Activated T-cell treated with anti-CD3 and anti-CD28 coated beads, Interleukin-2, amount 50 U/mL, for 72 hours (primary cell): ENCODE measurements at places on chromosomes 4 and X. TPM values are rescaled to one million over a fixed set of nuclear protein-coding genes. Genes with fewer than 3 reads are reported as not detected.

DNA sequence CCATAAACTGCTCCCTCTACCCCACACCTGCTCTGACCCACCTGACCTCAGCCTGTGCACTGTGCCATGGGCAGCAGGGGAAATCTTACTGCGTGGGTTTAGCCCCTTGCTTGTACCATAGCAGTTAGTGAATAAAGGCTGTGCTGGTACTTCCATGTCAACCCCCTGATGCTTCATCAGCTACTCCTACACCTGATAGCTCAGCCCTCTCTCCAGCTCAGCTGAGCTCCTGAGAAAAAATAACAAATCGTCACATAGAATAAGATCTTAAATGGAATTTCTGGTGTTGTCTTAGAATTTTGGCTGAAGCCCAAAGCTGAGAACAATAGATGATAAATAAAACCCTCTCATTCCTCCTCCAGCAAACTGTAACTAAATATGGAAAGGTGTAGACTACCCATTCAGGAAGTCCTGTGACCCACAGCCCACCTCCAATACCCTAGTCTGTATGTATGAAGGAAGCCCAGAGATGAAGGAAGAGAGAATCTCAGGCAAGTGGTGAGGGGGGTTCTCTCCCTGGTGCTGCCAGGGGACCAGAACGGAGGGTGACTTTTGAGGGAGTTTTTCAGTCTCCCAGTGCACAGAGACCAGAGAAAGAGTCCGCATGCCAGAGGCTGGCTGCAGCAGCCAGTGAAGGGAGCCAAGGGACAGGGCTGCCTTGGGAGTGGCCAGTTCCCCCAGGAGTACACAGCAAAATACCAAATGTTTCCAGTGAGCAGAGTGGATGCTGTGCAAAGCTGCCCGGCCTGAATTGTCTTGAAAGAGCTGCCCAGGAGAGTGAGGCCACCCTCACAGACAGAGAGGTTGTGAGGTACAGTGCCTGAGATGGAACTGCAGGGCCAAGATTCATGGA is 227.3 kb downstream of the QDPR start:
- DNase-seq = no peak

DNA sequence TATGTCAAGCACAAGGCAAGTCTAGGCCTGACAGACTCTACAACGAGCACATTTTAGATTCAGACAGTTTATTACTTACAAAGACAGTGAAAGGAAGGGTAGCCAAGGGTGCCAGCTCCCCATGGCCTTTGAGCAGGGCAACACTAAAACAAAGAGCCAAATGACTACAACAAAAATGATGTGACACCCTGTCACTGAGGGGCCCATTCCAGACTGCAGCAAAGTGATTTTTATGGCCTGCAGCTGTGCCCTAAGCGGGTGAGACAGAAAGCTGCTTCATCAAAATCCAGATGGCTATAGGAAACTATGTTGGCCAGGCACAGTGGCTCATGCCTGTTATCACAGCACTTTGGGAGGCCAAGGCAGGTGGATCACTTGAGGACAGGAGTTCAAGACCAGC is 13.4 kb upstream of the RP2 start:
- DNase-seq = no peak

- no peak for DNase-seq
Measured at GRCh38 chr4:113537203-113537602, 224.3 kb downstream of the CAMK2D start.

DNA sequence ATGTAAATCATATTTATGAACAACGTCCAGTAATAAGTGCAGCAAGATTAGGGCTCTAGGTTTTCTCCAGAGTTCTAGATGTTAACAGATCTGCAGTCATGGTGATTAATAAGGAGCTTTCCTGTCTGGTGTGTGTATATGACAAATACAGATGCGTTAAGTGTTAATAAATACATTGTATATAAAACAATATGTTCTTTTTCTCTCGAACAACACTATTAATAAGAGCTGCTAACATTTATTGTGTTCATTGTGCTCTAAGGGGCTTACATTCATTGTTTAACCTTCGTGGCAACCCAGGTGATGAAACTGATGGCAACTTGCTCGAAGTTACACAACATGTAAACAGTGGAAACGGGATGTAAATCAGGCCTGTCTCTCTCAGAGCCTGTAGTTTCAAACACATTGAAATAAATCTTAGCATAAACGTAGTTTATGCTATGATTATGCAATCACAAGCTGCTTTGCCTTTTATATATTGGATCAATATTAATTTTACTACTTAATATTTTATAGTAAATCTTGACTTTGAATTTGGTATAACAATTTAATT is 547 bp upstream of the CLGN start:
- no peak for DNase-seq

- DNase-seq = no peak
Measured at GRCh38 chrX:71102292-71102691, 4.2 kb downstream of the CXorf65 start.

DNA sequence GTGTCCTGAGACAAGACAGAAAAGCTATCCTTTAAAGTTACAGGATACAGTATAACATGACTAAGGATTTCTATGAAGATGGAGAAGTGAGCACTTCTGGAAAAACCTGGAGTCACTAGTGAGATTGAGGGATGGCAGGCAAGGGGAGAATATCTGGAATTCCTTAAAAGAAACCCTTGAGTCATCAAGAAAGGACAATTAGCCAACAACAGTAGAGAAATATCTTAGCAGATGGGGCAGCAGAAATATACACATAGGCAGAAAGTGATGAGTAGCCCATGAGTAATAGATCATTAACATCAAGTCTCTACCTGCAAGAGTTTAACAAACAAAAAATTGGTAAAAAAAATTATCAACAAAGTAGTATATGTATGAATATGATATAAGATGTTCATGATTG is 858.8 kb upstream of the FRG1 start:
- DNase-seq = no peak

DNA sequence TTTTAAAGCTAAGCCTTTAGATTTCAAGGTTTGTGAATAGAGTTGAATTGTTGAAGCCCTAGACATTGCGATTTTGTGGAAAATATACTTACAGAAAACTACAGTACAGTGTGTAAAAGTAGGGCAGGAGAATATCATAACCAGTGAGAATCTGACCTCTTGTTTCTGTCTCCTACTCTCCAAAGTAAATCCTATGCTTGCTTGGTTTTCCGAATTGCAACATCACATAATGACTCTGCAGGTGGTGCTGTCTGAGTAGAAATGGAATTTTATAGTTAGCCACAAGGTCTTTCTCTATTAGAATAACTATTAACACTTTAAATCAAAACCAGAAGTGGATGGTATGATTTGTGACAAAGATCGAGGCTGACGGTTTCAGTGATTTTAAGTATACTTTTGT is 505.6 kb downstream of the RAPGEF2 start:
- DNase-seq = no peak

DNA sequence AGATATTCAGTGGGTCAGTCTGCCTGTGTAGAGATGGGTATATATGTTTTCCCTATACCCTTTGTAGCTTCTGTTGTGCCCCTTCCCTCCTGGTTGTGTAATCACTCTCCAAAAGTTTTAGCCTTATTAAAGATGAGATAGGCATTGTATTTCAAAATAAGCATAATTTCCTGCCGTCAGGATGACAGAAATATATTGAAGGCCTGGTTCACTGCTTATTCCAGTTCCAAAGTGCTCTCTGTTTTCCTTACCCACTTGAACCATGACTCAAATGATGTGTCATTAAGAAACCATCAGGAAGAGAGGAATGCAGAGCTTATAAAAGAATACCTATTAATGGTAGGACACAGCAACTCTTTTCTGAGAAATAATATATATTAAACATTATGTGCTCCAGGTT is 178.5 kb downstream of the GABRB1 start:
- no peak for DNase-seq

- DNase-seq = no peak
Measured at GRCh38 chr4:10371869-10372471, 85.3 kb downstream of the ZNF518B start.

GRCh38 chr4:86032476-86033022 is 327.3 kb downstream of the MAPK10 start:
- DNase-seq = no peak

GRCh38 chr4:7313347-7313811 is 121.0 kb downstream of the SORCS2 start:
- DNase-seq = no peak

DNA sequence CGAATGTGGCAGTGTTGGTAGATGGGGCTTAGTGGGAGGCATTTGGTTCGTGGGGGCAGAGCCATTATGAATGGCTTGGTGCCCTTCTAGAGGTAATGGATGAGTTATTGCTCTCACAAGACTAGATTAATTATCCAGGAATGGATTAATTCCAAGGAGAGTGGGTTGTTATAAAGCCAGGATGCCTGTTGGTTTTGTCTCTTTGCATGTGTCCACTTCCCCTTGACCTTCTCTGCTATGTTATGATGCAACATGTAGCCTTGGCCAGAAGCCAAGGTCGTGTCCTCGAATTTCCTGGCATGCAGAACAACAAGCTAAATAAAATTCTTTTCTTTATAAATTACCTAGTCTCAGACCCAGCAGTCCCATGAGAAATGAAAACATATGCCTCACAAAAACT is 111.2 kb upstream of the PLS3 start:
- no peak for DNase-seq

GRCh38 chr4:168995537-168996295 is 14.3 kb downstream of the CBR4 start:
- no peak for DNase-seq

GRCh38 chrX:19563746-19564145 is 48.4 kb upstream of the MAP3K15 start:
- no peak for DNase-seq

- DNase-seq = no peak
Measured at GRCh38 chr4:61273233-61273632, 73.1 kb downstream of the ADGRL3 start.

- no peak for DNase-seq
Measured at GRCh38 chr4:172232966-172233365, 419.8 kb downstream of the GALNTL6 start.

DNA sequence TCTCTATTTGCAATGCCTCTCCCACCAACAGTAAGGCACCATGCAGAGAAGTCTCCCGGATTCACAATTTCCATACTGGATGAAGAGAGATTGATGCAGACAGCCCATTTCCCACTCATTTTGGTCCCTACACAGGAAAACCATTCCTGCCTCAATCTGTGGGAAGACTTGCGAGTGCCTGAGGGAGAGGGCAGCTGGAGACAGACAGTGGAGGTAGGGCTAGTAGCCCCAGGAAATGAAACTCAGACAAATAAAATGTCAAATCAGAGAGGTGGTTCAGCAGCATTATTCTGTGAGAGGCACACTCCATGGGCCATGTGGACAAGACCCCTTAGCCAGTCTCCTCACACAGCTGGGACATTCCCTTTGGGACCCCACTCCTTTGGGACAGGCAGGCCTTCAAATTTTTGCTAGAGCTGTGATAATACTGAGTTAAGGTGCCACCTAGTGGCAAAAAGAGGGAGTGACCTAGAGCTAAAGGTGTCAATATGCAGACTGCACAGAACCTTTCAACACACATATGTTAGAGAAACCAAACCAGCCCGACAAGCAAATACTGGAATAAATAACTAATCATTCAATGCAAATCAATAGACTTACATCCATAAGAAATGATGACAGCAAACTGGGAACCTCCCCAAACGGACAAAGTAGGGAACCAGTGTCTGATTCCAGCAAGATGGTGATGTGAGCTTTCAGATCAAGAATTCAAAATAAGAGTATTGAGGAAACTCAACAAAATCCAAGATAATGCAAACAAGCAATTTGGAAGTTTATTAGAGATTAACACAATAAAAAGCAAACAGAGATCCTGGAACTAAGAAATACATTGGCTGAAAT is 1865.3 kb upstream of the AGA start:
- DNase-seq = peak; percentile 26

- DNase-seq = no peak
Measured at GRCh38 chr4:100828986-100829685, 311.3 kb upstream of the EMCN start.

DNA sequence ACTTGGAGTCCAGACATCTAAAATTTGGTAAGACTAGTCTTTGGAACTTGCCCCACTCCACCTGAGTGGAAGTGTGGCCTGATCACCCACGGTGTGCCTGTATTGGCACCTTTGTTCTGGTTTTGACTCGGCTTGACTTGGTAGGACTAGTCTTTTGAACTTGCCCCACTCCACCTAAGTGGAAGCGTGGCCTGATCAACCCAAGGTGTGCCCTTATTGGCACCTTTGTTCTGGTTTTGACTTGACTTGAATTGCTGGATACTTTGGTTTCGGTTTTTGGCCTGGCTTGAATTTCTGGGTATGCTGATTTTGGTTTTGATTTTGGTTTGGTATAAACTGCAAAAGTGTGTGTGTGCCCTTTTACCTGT is 44.7 kb upstream of the UGT2B7 start:
- no peak for DNase-seq

DNA sequence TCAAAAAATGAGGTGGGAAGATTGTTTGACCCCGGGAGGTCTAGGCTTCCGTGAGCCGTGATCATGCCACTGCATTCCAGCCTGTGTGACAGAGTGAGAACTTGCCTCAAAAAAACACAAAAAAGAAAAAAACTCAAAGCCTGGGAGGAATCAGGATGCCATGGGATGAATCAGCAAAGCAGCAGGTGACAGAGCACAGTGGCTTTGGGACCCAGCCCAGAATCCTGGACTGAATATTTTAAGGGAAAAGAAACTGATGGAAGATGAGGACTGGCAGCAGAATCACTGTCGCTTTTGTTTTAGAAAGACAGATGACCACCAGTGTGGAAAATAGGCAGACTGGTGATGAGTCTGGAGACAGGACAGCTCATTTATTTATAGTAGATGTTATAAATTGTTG is 16.6 kb downstream of the S100G start:
- DNase-seq = no peak

DNA sequence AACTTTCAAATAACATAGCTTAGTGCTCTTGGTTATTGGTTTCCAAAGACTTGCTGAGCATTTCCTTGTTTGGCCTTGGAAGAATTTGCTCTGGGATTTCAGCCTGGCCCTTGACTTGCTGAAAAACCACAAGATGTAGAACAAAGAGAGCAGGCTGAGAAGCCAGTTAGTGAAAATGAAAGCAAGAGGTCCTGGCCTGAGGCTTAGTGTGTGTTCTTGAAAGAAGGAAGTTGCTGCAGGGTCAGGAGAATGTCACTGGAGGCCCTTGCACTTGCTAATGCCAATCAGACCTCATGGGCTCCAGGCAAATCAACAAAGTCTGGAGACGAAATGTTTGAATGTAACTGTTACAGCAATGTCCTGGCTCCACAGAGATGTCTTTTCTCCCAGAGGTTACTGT is 79.4 kb downstream of the SYNPO2 start:
- DNase-seq = no peak

- DNase-seq = no peak
Measured at GRCh38 chr4:84800256-84800655, 166.2 kb downstream of the WDFY3 start.

- DNase-seq = no peak
Measured at GRCh38 chr4:73187325-73187724, 71.3 kb downstream of the ANKRD17 start.

Gene DOK7
- not detected for total RNA-seq

Gene GDI1
- 118 TPM for total RNA-seq

Gene STS
- total RNA-seq = 1.0 TPM

Gene SPIN2A
- 1.2 TPM for total RNA-seq

Gene PABPC1L2B
- total RNA-seq = not detected

Gene GJB1
- total RNA-seq = 0.31 TPM

Gene NPNT
- not detected for total RNA-seq

Gene ZNF630
- total RNA-seq = 2.3 TPM

Gene HAND2
- total RNA-seq = not detected

Gene RAB33A
- total RNA-seq = 22.9 TPM

Gene HSFX2
- total RNA-seq = 0.39 TPM
